Activated CD4-positive, alpha-beta T cell treated with anti-CD3 and anti-CD28 coated beads for 36 hours (primary cell): ENCODE measurements at places on chromosomes 2 and 18. TPM values are rescaled to one million over a fixed set of nuclear protein-coding genes. Genes with fewer than 3 reads are reported as not detected.

DNA sequence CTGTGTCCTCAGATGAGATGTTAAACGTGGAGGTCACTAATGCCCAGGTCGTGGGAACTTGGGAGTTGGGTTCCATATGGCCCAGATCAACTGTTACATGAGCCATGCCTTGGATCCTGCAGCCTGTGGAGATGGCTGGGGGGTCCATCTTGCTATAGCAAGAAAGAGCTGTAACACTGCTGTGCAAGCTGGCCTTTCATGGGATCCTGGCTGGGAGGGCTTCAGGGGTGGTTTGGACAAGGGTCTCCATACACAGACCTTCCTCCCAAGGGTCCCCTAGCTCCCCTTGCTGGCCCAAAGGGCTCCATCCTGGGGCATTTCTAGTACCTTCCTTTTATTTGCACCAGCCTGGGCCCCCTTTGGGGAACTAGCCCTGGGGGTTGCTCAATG, 337.7 kb downstream of the DYSF start:
- DNase-seq: no peak

GRCh38 chr2:31057691-31058090, 80.5 kb downstream of the GALNT14 start:
- no peak for DNase-seq

- peak; percentile 5 for DNase-seq
Observed at GRCh38 chr2:159349674-159350299, 63.3 kb upstream of the WDSUB1 start.

- peak; percentile 72 for DNase-seq
Observed at GRCh38 chr2:68714866-68715265, 19.7 kb upstream of the ARHGAP25 start.

- DNase-seq: no peak
Observed at GRCh38 chr2:47024046-47024445, 108.4 kb upstream of the MCFD2 start.

DNA sequence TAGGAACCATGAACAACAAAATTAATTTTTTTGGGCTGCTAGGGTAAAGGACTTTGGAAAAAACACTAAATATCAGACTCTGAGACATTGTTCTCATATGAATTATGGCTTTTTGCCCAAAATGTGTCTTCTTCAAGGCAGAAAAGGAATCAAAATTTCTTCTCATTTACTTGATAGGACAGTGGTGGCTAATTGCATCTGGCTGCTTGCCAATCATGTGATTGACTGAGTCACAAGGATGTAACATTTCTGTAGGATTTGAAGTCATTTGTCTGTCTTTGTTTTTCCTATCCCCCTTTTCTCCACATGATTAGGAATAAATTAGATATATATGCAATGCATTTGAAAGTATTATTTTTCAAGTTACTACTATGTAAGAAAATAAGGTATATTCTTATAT, 130.2 kb downstream of the SLC4A10 start:
- no peak for DNase-seq

GRCh38 chr18:52995875-52996274, 655.9 kb downstream of the DCC start:
- DNase-seq: no peak

The PER2 gene
- 13.5 TPM for total RNA-seq

The TMEM198 gene
- 2.4 TPM for total RNA-seq

The ABCB11 gene
- total RNA-seq: not detected
